ENCODE measurements at places on chromosomes 1 and 21.
A peak's percentile ranks its signal among the peaks of the same experiment; 100 is the strongest.

DNA sequence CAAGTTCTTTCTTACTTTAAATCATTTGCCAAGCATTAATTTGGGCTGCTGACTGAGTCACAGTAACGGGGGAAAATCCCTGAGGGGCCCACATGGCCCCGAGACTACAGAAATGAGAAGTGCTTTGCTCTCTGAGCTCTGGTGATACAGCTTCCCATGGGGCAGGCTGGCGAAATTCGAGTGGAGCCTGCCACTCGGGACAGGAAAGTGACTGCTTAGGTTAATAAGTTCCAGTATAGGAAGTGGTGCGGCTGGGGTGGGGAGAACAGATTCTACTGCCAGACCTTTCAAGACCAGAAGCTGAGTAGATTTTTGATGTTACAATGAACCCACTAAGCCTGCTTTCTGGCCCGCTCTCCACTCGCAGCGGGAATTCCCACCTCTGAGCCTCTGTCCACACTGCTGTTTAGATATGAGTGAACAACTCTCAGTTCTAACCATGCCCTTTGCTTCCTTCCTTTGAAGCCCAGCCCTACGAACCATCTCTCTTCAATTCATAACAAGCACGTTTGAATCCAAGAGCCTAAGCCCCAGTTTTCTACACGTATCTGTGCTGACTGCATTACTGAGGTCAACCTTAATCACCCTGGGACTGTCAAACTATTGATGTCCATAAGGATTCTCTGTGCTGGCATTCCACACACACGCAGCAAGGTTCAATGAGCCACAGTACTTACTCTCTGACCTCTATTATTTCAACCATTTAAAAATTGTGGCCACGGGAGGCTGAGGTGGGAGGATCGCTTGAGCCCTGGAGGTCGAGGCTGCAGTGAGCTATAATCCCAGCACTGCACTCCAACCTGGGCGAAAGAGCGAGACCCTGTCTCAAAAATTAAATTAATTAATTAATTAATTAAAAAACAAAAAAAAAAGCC, 9.6 kb downstream of the ZBTB17 start:
- no peak for DNase-seq

- no peak for DNase-seq
Measured at GRCh38 chr1:48775831-48776392, 779 bp downstream of the BEND5 start.

GRCh38 chr1:181043025-181043888, 9.5 kb downstream of the MR1 start:
- DNase-seq = no peak

DNA sequence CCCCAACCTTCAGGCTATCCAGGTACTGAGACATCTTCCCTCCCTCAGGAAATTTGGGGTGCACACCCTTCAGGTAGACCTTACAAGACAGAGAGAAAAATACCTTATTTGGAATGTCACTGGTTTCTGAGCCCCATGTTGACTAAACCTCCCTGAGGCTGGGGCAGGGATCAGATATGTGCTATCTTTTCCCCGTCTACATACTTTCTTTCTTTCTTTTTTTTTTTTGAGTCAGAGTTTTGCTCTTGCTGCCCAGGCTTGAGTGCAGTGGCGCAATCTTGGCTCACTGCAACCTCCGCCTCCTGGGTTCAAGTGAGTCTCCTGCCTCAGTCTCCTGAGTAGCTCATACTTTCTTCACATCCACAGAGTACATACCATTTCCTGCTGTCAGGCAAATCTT, 1.6 kb downstream of the CYB5R1 start:
- no peak for DNase-seq

DNA sequence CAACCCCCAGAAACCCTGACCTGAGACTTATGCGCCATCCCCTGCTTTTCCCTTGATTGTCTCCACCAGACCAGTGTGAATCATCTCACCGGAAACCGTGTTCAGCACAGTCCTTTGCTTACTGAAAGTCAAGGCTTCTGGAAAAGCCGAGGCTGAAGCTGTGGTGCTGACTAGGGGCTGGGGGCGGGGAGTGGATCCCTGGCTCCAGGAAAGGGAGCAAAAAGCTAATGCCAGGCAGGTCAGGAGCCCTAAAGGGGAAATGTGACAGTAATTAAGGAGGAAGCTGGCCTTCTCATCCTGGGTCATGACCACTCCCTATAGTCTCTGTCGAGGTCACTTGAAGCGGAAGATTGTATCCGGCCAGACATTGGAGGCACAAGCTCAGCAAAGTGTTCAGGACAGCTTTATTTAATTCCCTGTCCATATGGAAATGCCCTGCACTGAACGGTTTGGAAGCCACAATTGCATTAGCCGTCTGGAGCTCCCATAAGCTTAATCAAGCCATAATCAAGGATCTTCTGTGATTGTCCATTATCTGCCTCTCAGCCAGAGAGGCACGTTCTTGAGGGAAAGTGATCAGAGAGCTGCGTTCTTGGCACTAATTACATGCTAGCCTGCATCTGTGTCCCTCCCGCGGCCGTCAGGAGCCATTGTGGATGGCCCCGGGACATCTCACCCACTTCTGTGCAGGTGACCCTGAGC, 403.6 kb downstream of the RRAGC start:
- no peak for DNase-seq

GRCh38 chr21:24895885-24896734, 711.2 kb downstream of the MRPL39 start:
- no peak for DNase-seq

DNA sequence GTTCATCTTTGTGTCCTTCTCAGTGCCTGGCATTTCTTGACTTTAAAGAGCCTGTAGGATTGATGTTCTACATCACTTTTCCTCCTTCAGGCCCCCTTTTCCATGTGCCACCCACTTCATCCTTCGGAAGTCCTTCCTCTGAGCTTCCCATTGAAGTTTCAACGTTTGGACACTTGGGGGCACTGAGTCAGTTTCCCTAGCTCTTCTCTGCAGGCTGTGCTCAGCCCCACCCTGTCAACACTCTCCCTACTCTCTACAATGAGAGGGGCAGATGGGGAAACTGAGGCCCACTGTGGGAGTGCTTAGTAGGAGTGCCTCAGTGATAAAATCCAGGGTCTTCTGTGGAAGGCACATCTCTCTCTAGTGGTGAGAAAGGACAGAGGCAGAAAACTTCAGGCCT, 11.9 kb downstream of the KCNJ10 start:
- DNase-seq = no peak

- no peak for DNase-seq
Measured at GRCh38 chr1:65166572-65167305, 18.7 kb downstream of the AK4 start.

DNA sequence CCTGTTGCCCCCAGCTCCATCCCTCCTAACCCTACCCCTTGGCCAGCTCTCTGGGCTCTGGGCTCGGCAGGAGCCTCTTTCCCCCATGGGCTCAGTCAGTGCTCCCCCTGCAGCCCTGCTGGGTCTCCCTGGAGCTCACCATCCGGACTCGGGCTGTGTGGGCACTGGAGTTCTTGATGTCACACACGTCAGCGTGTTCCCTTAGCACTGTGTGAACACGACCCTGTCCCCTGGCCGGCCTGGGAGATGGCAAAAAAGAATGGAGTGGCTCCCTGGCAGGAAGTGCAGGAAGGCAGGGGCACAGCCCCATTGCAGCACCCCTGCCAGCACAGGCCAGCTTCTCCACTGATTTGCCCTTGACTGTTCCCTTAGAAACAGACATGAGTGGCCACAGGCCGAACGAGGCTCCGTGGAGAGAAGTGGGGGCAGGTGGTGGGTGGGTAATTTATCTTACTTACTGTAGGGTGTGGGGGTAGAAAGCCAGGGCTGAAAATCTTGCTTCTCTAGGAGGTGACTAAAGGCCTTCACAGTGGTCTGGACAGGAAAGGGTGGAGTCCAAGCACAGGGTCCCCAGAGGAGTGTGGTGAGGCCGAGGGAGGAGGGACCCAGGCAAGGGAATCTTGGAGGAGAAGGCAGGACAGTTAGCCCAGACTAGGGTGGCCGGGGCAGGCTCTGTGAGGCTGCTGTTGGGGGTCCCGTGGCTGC, 381.7 kb upstream of the VAMP3 start:
- DNase-seq = no peak

DNA sequence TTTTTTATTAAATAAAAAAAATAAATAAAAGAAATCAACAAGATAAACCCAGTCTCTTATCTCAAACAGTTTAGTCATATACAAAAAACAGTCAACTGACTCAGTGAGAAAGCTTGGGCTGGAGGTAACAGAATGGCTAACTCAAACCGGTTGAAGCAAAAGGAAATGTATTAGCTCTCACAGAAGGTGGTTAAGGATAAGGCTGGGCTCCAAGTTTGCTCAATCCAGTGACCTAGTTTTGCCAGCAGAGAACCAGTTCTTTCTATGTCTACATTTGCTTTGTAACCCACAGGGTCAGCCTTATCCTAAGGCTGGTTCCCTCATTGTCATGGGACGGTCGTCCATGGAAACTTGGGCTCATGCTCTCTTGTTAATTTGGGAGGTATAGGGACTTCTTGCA, 144.5 kb upstream of the L1TD1 start:
- no peak for DNase-seq

DNA sequence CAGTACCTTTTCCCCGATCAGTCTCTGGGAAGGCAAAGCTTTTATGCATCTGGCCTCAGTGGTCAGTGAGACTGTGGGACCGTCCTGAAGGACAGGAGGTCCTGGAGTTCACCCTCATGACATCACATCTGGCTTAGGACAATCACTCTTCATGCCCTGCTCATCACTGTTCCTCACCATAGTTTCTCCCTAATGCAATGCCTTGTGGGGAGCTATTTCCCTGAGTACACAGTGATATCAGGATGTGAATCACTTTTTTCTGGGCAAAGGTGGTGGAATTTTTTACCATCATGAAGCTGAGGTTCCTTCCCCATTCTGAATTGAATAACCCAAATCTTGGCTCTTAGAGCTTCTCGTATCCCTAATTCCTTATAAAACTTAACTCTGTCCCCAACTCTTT, 34.8 kb upstream of the CFAP126 start:
- DNase-seq = no peak

GRCh38 chr1:186965847-186966246, 137.1 kb downstream of the PLA2G4A start:
- DNase-seq = no peak

DNA sequence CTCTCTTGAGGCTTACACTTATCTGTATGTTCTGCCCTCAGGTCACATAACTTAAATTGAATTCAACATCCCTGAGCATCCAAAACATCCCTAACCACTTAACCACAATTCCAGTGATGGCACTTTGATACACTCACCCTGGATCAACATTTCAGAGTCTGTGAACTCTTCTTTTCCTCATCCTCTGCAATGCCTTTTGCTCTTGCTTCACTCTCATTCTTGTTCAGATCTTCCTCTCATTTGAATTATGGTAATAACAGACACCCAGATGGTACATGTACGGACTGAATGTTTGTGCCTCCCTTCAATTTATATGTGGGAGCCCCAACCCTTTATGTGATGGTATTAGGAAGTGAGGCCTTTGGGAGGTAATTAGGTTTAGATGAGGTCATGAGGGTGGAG, 33.4 kb downstream of the PTGER3 start:
- DNase-seq = no peak

- DNase-seq = no peak
Measured at GRCh38 chr1:227887697-227888403, 59.9 kb downstream of the WNT9A start.

GRCh38 chr1:200027264-200027823, at the start of gene NR5A2:
TSS of gene NR5A2 (plus strand) at chr1:200027710. CDS start at chr1:200027848, 138 bp downstream.
- DNase-seq = no peak

GRCh38 chr1:195608883-195609282, 999.4 kb downstream of the KCNT2 start:
- no peak for DNase-seq

DNA sequence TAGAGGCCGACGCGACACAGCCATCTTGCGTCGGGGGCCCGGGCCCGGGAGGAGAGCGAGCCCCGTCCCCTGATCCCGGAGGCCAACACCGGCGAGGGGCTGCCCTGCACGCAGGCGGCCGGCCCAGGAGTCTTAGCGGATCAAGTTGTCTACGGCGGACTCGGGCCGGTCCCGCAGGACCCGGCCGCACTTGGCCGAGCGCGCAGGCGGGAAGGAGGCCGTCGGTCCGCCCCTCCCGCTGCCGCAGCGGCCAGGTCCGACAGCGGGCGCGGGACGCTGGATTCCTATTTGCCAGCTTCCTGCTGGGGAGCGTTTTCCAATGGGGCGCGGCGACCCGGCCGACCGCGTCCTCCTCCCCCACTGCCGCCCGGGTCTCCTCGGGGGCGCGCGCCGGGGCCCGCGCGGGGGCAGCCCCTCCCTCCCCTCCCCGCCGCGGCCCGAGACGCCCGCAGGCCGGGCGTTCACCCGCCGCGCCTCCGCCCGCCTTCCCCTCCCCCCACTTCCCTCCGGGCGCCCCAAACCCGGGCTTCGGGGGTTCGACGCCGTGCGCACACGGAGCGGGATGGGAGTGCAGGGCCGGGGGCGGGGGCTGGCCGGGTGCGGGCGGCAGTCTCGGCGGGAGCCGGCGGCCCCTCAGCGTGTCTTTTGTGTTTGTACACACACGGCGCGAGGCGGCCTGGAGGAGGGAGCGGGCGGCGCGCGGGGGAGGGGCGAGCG, 517 bp upstream of the H3-3A start:
- DNase-seq = peak; percentile 85

- no peak for DNase-seq
Measured at GRCh38 chr1:205519541-205520131, 15.2 kb downstream of the CDK18 start.

DNA sequence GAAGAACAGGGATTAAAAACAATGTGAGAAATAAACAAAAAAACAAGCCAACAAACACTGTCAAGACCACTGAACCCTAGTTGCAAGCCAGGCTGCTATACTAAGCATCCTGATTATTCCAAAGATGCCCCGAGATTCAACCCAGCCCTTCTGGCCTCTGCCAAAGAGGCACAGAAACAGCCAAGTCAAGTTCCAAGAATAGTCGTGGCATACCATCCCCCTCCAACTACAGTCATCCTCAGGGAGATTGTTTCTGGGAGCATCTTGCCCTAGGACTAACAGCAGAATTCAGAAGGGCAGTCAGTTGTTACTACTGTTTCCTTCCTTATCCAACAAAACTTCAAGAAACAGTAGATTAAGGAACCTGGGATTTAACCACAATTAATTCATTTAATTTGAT, 52.3 kb downstream of the ABL2 start:
- DNase-seq = no peak

DNA sequence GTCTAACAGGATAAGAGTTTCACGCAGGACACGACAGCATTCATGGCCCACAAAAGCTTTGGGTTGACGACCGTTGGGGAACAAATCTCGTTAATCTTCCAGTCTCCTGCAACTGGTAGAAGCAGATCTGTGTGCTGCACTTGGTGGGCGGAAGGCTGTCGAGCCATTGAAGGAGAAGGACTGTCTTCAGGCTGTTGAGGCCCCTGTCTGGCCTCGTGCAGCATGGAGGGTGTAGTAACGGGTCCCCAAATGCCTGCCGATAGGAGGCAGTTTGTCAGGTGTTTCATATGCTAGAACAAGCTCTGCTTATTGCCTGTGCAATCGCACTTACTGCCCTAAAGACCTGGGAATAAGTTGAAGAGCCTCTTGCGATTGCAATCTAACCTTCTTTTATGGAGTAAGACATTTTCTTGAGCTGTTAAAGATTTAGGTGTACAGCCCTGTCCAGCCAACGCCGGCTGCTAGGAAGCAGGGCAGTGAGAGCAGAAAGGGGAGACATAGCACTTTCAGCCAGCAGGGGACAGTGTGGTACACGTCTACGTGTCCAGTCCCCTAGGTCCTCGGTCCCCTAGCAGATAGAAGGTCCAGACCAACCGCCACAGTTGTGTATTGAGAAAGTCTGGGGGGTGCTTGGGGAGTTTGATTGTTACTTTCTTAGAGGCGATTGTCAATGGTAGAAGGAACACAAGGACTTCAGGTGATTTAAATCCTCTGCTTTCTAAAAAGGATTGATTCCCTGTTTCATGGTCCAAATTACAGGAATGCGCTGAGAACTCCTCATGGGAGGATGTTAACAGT, 102.3 kb upstream of the TMPRSS2 start:
- no peak for DNase-seq

Data from HTR-8/SVneo (cell line).